ENCODE measurements at places on chromosomes 16 and 17.

GRCh38 chr16:88937206-88937621 is 39.8 kb downstream of the CBFA2T3 start:
- no peak for DNase-seq

- DNase-seq = no peak
Measured at GRCh38 chr17:72021417-72022041, 99.3 kb upstream of the SOX9 start.

- DNase-seq = no peak
Measured at GRCh38 chr16:28212532-28212873, 738 bp upstream of the XPO6 start.

DNA sequence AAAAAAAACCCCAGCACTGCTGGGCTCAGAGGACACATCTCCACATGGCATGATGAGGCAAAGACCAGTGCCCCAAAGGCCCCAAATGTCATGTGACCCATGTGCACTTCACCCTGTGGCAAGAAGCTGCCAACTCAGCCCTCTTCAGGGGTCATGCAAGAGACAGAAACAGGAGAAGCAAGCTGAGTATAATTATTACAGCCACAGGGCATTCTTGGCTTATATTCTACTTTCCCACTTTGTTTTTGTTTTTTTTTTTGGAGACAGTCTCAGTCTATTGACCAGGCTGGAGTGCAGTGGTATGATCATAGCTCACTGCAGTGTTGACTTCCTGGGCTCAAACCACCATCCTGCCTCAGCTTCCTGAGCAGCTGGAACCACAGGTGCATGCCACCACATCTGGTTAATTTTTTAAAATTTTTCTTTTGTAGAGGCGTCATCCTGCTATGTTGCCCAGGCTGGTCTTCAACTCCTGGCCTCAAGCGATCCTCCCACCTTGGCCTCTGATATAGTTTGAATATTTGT is 32.7 kb upstream of the LITAF start:
- DNase-seq = peak; percentile 78

DNA sequence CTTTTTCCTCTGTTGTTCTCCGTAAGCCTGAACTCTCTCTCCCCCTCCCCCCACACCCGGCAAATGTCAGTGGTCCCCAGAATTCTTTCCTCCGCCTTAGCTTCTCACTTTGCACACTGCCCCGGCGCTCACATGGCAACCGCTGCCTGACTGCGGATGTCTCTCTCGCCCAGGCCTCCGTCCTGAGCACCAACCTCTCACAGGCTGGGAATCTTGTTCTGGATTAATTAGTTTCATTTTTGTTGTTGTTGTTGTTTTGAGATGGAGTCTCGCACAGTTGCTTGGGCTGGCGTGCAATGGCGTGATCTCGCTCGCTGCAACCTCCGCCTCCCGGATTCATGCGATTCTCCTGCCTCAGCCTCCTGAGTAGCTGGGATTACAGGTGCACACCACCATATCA is 16.7 kb downstream of the C17orf100 start:
- DNase-seq = no peak

Data from DND-41 (cell line).